ENCODE measurements at places on chromosomes 5 and 9.

- DNase-seq, result no peak
These were observed 64.3 kb upstream of the BOD1 start for GRCh38 chr5:173680660-173681242.

GRCh38 chr9:32010322-32010721 lies 374.1 kb upstream of the ACO1 start:
- DNase-seq, result no peak

- DNase-seq, result no peak
These were observed 111.5 kb downstream of the KDM4C start for GRCh38 chr9:6869081-6869948.

DNA sequence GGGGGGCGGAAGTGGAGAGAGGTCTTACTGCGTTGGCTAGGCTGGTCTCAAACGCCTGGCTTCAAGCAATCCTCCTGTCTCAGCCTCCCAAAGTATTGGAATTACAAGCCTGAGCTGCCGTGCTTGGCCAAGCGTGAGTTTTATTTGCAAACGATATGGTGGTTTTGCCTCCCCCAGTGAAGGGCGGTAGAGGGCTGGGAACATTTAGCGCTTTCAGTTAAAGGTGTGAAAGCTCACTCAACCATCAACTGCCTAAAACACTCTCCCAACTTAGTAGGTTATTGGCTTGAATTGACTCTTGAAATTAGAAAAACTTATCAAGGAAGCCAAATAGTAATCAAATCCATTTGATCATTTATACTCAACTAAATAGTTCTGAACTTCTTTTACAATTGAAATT lies 156.3 kb downstream of the ESM1 start:
- no peak for DNase-seq

- no peak for DNase-seq
These were observed 76.8 kb downstream of the TTLL11 start for GRCh38 chr9:122016309-122016708.

DNA sequence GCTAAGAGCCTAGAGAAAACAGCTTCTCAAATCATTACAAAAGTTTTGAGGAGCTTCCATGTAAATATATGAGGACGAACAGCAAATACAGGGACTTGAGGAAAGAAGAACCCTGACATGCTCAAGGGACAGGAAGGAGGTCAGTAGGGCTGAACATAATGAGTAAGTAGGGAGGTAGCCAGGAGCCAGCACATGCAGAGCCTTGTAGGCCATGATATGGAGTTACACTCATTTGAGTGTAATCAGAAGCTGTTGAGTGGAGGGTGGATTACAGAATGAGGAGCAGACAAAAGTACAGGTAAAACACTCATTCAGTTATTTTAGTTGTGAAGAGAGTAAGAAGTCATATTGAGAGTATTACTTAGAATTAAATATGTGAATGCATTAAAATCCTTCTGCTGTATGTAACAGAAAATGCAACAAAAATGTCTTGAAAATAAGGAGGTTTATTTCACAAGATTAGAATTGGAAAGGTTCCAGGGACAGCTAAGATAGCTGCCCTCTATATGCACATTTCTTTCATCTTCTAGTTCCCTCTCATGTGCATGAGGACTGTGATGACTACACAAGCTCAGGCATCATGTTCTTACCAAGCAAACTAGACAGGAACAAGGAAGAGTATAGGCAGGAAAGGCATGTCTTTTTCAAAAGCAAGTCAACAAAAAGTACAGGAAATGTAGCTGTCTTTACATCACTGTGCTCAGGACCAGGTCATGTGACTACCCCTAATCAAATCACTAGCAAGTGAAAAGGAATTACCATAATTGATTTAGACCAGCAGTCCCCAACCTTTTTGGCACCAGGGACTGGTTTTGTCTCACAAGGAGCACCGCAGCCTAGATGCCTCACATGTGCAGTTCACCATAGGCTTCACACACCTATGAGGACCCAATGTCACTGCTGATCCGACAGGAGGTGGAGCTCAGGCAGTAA lies 87.2 kb downstream of the TMEM232 start:
- no peak for DNase-seq

- no peak for DNase-seq
These were observed 161.8 kb upstream of the VLDLR start for GRCh38 chr9:2459756-2460155.

DNA sequence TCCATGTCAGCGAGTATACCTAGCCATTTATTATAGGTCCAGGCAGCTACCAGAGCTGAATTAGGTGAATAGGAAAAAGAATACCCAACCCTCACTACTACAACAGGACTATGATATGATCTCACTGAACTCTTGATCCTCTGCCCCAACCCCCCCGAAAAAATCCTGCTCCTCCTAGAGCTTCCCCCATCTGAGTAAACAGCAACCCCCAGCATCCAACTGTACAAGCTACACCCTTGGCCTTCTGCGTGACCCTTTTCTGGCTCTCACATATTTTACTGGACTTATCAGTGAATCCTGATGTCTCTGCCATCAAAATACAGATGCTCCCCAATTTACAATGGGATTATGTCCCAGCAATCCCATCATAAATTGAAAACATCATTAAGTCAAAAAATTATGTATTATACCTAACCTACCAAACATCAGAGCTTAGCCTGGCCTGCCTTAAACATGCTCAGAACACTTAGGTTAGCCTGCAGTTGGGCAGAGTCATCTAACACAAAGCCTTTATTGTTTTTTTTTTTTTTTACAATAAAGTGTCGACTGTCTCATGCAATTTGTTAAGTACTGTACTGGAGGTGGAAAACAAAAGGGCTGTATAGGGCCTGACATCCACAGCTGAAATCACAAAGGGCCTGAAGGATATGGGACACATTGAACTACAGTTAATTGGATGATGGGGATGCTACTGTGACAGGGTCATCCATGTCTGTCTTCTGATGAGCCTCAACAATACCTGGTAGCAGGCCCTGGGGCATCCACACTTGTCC lies 128.9 kb upstream of the ERCC6L2 start:
- no peak for DNase-seq

- no peak for DNase-seq
These were observed 1.9 kb downstream of the SPAG8 start for GRCh38 chr9:35810122-35810521.

DNA sequence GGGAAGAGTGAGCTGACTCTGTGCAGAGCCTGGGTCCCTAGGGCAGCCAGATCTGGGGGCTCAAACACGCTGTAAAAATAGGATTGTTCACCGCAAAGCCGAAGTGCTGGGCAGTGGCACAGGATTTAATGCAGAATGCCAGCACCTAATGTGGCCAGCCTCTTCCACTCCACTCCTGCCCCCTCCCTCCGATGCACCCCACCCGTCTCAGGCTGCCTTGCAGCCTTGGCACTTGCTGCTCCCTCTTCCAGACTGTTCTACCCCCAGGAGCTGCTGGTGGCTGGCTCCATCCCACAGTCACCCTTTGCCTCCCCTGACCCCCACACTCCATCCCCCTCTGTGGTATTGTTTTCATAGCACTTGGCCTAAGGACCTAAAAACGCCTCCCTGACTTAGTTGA lies 86.2 kb downstream of the SEMA4D start:
- DNase-seq, result no peak

DNA sequence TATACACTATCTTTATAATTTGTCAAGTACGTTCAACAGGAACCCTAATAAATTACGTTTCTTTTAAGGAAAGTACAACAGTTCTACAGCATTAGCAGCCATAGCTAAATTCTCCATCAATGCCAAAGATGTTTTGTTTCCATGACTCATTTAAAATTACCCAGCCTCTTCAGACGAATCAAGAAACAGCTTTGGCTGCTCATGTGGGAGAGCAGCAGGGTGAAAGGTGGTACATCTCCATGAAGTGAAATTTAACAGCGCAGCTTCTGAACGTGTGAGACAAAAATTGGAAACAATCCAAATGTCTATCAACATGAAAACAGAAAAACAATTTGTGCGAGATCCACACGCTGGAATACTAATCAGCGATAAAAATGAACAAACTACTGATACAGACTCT lies 327.3 kb upstream of the CDH6 start:
- DNase-seq, result no peak

GRCh38 chr5:78647351-78647818 lies 1.2 kb downstream of the LHFPL2 start:
- DNase-seq, result peak; percentile 14

- DNase-seq, result peak; percentile 88
These were observed 35.0 kb downstream of the IPPK start for GRCh38 chr9:92634712-92635605.

DNA sequence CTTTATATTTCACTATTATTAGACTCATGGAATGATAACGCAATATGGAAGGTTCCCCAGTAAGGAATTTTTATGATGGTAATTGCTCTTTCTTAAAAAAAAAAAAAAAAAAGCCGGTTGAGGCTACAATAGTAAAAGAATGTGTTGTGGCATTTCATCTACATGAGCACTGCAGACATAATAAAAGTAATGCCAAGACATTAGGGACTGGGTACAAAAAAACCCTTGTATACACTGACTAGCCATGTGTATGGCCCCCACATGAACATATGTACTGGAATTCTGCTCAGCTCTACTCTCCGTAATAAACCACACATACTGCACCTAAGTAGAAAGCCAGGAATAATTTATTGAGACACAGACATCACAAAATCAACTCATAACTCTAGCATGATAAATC lies 218.4 kb downstream of the ADAMTS6 start:
- DNase-seq, result no peak

GRCh38 chr5:44385291-44385900 lies 3.8 kb downstream of the FGF10 start:
- DNase-seq, result no peak

Measured in psoas muscle (tissue), 8 donors.